Stimulated activated CD8-positive, alpha-beta memory T cell treated with anti-CD3 and anti-CD28 coated beads, Interleukin-4, amount 100 ng/mL, for 1 hour (primary cell): ENCODE measurements at places on chromosomes 4 and X.

DNA sequence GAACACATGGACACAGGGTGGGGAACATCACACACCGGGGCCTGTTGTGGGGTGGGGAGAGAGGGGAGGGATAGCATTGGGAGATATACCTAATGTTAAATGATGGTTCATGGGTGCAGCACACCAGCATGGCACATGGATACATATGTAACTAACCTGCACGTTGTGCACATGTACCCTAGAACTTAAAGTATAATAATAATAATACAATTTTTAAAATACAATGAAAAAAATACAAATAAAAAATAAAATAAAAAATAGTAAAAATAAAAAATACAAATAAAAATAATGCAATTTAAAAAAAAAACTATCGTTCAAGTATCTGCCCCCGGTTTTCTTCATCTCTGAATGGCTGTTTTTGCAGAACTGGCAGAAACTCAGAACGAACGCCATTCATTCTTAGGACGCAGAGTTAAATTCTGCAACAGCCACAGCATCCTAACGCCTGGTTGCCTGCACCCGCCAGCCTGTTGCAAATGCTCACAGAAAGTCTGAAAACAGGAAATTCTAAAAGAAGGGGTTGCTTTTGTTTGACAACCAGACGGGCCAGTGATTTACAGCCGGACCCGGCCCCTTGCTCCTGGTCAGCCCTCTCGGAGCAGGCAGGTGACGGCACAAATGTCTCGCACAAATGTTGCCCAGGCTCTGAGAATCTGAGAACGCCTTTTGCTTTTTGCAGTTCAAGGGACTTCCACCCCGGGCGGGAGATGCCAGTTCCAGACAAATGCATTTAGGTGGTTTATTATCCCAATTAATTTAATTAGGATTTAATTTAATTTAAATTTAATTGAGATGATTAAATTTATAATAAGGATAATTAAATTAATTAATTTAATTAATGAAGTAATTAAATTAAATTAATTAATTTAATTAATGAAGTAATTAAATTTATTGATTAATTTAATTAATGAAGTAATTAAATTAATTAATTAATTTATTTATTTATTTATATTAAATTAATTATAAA, 47.8 kb downstream of the CRLF2 start:
- DNase-seq = no peak

DNA sequence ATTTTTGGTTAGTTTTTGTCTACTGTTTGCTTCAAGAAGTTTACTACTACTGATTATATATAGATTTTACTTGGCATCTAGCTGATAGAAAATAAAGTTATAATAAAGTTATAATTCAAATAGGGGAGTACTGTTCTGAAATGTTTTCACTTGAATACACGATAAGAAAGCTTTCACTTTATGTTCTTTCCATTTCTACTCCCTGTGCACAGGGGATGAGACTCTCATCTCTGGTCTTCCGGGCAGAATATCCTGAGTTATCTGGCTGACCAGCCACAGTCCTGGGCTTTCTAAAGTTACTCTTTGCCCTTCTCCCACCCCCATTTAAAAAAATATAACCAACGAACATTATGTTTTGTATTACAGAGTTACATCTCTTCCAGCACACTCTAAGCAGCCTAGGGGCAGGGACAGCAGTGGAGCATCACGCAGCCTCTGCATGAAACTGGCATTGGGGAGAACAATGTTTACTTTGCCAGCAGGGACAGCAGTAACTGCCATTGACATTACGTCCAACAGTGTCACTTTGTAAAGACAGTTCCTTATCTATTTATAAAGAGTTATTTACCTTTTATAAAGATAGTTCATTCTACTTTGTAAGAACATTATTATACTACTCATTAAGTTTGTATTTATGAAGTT, 64.3 kb downstream of the METTL14 start:
- no peak for DNase-seq

- DNase-seq = no peak
These were observed 13.9 kb downstream of the TMEM165 start for GRCh38 chr4:55409468-55410171.

GRCh38 chr4:95017305-95018064, 259.7 kb downstream of the BMPR1B start:
- DNase-seq = no peak

GRCh38 chr4:53974561-53974960, 89.8 kb downstream of the CHIC2 start:
- DNase-seq = no peak

DNA sequence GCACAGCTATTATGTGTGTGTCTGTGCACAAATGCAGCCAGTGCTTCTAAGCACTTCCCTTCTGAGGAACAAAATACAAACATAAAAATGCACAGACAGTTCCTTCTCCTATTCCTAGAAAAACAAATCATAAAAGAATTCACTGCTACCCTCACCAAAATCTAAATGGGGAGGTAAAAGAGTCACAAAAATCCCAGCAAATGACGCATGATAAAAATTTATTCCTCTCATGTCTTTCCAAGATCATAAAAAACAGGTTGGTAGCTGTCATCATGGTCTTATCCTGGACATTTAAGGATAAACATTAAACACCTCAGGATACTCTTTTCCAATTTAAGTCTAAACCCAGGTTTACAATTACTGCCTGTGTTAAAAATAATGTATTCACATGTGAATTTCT, 124.9 kb downstream of the ADAMTS3 start:
- no peak for DNase-seq

- no peak for DNase-seq
These were observed 180.2 kb downstream of the RBM46 start for GRCh38 chr4:154961263-154961662.

DNA sequence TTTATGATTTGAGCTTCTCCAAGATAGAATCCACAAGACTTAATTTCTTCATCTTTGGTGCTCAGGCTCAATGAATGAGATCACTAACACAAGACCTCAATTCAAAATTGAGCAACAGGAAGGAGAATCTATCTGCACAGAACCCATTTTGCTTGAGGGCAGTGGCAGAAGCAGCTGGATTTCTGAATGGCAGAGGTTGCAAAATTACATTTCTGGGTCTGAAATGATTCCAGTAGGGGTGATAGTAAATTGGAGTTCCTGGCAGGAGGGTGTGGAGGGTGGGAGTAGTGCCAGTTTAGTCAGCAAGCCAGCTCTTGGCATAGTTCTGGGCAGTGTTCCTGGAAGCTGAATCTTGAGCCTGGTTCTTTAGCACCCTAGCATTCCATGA, 281.1 kb downstream of the SLC7A11 start:
- no peak for DNase-seq

DNA sequence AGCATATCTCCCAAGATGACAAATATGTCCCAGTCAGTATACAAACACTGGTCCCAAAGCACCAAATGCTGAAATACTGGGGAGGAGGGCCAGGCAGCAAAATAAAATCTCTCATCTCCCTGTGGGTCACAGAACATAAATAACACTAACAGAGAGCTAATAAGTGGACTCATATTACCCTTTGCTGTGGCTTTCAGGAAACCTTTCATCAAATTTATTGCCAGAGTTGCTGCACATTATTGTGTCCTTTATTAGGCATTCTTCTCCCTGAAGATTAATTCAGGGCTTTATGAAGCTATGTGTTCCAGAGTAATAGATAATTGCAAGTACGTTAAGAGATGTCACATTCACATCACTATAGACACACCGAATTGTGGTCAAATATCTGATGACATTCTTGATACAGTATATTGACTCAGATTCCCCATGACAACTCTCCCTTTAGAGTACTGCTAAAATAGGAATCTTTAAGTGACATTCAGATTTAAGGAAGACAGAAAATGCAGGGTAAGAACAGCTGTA, 124.1 kb upstream of the PRR32 start:
- no peak for DNase-seq

- no peak for DNase-seq
These were observed 44.2 kb upstream of the RHOH start for GRCh38 chr4:40152637-40153036.

DNA sequence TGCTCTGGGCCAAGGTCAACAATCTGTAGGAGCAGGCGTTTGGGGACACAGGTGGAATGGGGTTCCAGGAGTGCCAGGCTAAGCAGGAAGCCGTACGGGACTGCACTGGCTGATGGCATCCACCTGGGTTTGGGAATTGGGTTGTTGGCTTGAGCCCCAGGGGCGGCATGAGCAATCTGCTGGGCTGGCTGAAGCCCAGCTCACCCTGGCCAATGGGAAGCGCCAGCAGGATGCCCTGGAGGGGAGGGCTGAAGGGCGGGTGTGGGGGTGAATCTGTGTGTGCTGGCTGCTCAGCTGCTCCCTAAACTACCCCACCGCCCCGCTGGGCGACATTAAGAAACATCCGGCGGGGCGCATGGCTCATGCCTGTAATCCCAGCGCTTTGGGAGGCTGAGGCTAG, 8.9 kb upstream of the RGS12 start:
- no peak for DNase-seq

DNA sequence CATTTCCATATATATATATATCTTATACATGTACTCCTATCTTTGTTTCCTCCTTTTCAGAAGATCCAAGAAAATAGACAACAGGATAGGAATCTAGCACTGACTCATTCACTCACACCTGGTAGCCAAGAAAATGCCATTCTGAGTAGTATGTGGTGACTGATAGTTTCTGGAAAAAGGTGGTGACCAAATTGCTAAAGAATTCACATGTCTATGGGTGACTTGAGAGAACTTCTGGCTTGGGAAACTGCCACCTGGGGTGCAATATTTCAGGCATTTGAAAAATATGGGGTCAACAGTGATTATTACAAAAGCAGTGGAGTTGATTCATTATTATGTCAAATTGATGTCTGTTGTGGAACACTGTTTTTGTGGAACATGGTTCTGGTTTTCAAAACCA, 605.1 kb downstream of the PCDH18 start:
- DNase-seq = no peak

DNA sequence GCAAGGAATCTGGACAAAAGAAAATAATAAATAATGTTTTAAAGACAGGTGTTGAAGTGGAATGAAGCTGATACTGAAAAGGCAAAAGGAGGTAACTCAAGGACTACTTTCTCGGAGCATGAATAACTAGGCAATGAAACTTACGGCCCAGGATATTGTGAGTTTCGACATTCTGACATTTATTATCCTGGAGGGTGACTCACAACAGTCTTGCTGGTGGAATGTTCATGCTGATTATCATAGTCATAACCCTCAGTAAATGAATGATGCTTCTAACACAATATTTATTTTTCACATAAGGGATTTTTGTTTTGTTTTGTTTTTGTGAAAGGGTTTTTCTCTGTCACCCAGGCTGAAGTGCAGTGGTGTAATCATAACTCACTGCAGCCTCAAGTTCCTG, 147.0 kb upstream of the HPGD start:
- no peak for DNase-seq

- no peak for DNase-seq
These were observed 555.0 kb downstream of the MID1IP1 start for GRCh38 chrX:39356119-39356807.

GRCh38 chrX:30814978-30815377, 74.1 kb downstream of the TAB3 start:
- DNase-seq = no peak

GRCh38 chr4:137249112-137249511, 283.2 kb downstream of the PCDH18 start:
- DNase-seq = no peak

- no peak for DNase-seq
These were observed 62.8 kb downstream of the LRBA start for GRCh38 chr4:150952167-150952845.

DNA sequence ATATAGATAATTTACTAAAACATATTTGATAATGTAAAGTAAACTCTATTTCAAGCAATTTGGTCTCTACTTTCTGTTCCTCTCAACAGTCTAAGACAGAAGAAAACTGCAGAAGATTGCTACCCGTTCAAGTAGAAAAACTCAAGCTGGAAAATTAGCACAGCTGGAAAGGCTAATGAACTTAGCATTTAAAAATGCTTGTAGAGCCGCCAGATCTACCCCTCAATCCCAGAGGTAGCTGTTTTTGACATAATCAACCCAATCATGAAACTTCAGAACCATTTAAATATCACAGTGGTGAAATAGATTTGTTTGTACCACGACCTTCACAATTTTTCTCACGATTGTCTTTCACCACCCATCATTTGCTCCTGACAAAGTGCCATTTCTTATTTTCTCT, 479.5 kb downstream of the SPRY1 start:
- DNase-seq = no peak

GRCh38 chr4:167431371-167431770, 197.1 kb upstream of the SPOCK3 start:
- DNase-seq = no peak

GRCh38 chr4:149293046-149293649, 522.5 kb downstream of the IQCM start:
- DNase-seq = no peak

- DNase-seq = no peak
These were observed 1221.1 kb upstream of the ADGRL3 start for GRCh38 chr4:59979061-59979460.

GRCh38 chr4:157996061-157997028, 176.5 kb downstream of the GASK1B start:
- no peak for DNase-seq

DNA sequence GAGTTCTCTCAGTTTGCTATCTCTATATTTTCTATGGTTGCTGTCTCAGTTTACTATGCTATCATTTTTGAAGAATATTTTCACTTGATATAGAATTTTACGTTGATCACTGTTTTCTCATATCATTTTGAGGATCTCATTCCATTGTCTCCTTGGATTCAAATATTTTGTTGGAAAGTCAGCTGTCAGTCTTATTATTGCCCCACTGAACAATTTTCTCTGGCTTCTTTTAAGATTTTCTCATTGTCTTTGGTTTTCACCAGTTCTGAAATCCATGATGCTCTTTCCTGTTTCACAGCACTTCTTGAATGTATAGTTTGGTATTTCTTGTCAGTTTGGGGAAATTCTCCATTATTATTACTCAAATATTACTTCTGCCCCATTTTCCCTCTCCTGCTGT, 81.1 kb downstream of the ENPP6 start:
- no peak for DNase-seq

DNA sequence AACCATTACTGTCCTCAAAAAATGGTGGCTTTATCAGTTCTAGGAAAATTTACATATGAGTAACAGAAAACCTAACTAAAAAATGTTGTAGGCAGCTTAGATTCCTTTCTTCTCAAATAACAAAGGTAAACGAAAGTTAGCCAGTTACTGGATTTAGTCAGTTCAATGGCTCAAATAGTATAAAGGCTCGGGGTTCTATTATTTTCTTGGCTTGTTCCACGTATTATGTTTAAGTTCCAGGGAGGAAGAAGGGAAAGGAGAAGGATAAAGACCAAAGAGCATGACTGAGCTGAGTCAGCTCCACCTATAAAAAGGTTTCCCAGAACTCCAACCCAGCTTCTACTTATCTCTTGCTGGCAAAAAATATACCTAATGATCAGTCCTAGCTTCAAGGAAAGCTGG, 41.0 kb upstream of the MAB21L2 start:
- DNase-seq = no peak

GRCh38 chr4:29970626-29971025, 749.5 kb upstream of the PCDH7 start:
- DNase-seq = no peak

- DNase-seq = no peak
These were observed 37.9 kb downstream of the RGS12 start for GRCh38 chr4:3330707-3331106.
